Glutamatergic neuron (in vitro differentiated cells): ENCODE measurements at places on chromosomes 2 and 18. TPM values are rescaled to one million over a fixed set of nuclear protein-coding genes. Genes with fewer than 3 reads are reported as not detected.
A peak's percentile ranks its signal among the peaks of the same experiment; 100 is the strongest.

- no peak for DNase-seq
These were observed 1666.9 kb upstream of the CELF4 start for GRCh38 chr18:39232490-39232889.

- no peak for DNase-seq
These were observed 6.3 kb upstream of the SPP2 start for GRCh38 chr2:234044157-234044556.

GRCh38 chr18:42617221-42617620 is 498.3 kb downstream of the RIT2 start:
- DNase-seq: no peak

DNA sequence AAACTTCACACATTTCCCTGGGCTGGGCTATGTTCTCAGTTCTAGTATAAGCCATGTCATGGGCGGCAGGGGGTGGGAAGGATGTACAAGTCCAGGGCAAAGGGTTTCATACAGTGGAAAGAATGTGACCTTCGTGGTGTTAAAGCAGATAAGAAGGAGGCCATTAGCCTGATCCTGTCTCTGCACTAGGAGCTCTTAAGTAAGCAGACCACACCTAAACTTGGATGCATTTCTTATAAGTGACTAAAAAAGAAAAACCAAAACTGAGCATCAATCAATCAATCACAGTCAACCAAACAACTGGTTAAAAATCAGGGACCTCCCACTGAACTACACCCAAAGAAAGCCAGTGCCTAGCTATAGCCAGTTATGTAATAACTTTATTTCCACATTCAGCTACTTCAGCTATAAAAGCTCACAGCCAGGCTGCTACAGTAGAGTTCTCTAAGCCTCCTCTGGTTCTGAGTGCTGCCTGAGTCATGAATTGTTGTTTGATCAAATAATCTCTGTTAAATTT is 46.8 kb upstream of the RIOK3 start:
- DNase-seq: no peak

GRCh38 chr18:58223717-58224424 is 179.8 kb downstream of the NEDD4L start:
- DNase-seq: no peak

DNA sequence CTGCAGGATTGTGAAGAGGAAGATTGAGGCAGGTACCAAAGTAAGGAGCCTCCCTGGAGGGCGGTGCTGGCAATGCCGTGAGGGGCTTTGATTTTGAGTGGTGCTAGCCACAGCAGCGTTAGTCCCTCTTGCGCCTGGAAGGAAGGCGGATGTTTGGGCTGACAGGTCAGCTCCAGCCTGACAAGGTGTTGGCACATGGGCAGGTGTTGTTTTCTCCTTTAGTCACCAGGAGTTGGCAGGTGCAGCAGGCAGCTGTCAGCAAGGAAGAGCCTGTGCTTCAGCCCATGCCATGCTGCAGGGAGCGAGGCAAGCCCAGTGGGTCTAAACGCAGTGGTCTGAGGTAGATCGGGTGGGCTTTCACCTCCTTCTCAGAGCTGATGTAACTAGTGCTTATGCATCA is 8.5 kb downstream of the SEC11C start:
- no peak for DNase-seq

GRCh38 chr18:59932401-59932800 is 32.6 kb downstream of the PMAIP1 start:
- DNase-seq: no peak

DNA sequence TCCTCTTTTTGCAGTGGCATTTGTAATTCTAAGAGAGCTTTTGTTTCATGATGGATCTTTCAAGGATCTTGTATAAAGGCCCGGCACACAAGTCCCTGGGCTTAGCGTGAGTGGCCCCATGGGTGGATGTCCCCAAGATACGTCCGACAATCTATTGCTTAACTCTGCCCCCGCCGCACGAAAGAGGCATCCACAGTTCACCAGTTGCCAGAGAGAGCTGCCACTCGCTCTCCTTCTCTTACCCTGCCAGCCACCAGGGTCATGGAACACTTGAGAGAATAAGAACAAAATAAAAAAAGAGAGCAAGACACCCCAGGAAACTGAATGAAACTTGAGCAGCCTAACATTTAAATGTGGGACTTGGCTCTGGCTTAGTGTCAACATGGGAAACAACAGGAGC is 92.3 kb downstream of the CTAGE1 start:
- no peak for DNase-seq

- no peak for DNase-seq
These were observed 232.7 kb upstream of the MAP2 start for GRCh38 chr2:209191139-209191538.

DNA sequence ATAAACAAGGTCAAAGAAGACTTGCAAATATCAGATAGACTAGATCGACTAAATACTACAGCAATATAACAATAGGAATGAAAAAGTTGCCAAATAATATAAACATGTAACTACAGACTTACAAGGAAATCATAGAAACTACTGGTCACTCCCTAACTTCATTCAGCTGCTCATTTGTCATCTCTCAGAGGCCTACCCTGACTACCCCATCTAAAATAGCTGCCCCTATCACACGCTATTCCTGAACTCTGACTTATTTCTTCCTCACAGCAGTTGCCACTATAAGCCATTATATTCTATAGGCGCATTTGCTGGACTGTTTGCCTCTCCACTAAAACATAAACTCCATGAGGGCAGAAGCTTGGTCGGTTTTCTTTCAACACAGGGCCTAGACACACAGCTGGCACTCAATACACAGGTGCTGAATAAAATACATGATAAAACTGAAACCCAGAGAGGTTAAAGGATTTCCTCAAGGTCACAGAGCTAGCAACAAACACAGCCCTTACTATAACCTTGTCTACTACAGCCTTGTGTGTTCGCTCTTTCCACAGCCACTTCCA is 1.8 kb downstream of the STRN start:
- no peak for DNase-seq

DNA sequence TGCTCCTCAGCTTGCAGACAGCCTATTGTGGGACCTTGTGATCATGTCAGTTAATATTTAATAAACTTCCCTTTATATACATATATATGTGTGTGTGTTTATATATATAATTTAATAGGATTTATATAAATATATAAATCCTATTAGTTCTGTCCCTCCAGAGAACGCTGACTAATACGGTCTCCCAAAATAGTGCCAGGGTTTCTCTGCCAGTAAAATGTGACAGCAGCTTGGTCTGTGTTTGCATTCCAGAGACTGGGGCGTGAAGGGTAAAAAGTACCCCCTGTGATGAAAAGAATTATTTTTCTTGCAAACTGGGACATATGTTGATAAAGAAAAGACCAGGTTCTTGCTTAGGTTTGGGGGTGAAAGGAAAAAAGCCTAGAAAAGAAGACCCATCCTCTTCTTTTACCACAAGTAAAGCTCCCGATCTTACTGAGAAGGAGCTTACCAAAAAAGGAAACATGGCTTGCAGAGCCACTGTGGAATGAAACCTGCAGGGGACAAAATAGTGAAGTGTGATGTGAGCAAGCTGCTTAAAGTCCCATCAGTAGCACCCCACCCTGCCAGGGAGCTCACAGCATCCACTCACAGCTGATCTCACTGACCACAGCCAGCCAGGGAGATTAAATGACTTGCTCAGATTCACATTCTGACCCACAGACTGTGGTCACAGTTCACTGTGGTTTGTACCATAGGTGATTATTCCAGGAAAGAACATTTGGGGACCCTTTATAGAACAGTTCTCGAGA is 110.9 kb upstream of the RMP24 start:
- DNase-seq: no peak

GRCh38 chr2:105828558-105828957 is 83.8 kb downstream of the NCK2 start:
- no peak for DNase-seq

DNA sequence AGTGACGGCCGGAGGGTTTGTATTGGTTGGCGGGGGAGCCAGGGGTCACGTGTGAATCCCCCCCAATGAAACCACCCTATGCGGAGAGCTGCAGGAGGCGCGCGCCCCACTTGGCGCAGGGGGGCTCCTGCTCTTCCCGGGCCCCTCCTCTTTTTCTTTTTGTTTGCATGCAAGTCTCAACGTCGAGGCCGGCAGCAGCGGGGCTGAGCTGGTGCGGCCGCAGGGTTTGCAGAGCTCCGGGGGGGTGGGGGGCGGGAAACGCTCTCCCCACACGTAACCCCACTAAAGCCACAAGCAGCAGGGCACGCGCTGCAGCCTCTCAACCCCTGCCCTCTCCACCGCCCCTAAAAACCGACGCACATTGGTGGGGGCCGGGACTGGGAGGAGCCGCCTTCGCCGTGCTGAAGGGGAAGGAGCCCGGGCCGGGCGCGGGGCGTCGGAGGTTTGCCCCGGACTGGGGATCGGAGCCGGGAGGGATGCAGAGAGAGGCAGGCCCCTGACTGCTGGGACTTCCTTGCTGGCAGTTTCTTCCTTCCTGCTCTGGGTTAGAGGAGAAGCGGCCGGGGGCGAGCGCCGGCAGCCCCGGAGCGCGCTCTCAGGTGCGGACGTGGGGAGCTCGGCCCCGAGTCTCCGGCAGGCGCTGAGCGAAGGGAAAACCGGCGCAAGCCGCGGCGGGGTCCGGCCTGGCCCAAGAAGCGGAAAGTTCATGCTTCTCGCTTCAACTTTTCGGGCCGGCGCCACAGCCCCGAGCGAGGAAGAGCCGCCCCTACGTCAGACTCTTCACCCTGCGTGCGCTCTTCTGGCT is 864 bp downstream of the LBH start:
- peak; percentile 74 for DNase-seq

DNA sequence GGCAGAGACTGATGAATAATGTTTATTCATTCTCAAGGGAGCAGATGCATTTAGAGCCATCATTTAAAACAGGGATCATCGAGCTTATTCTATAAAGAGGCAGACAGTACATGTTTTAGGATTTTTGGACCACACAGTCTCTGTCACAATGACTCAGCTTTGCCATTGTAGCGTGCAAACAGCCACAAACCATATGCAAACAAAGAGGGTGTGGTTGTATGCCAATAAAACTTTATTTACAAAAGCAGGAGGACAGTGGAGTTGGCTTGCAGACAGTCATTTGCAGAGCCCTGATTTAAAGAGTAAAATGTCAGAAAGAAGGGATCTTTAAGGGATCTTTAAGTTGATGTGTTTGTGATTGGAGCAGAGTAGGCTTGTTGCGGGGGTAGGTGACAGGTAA is 51.5 kb downstream of the SMIM21 start:
- no peak for DNase-seq

DNA sequence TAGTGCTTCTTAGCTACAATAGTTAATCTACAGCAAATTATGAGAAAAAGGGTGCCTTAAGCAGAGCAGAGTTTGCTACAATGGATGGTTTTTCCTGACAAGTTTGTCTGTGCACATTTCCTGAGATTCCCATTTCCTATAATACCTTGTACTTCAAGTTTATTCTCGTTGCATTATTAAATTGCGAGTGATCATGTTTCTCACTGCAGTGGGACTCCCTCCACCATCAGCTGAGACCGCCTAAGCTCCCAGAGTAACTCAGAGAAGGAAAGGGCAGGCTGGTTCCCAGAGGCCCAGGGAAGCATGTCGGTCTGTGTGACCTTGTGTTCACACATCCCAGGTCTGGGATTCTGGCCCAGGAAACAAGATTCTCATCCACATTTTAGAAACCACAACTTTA is 162.1 kb downstream of the ARL4C start:
- peak; percentile 40 for DNase-seq

- no peak for DNase-seq
These were observed 12.0 kb downstream of the UGP2 start for GRCh38 chr2:63853527-63854310.

GRCh38 chr2:222566229-222566628 is 89.7 kb downstream of the FARSB start:
- DNase-seq: no peak

DNA sequence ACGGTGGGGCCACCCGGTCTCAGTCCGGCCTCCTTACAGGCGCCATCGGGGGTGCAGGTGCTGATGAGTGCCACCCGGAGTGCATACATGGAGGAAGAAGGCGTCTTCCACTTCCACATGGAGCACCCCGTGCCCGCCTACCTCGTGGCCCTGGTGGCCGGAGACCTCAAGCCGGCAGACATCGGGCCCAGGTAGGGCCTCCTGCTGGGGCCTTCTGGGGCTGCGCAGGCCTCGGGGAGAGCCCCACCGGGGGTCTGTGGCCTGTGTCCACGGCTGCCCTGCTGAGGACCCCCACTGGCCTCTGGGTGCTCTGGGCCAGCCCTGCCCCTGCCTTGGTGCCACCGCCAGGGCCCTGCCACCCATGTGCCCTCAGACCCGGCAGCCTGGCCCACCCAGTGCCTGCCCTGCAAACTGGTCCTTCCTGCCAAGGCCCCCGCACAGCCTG is 4.8 kb downstream of the RNPEPL1 start:
- DNase-seq: no peak

DNA sequence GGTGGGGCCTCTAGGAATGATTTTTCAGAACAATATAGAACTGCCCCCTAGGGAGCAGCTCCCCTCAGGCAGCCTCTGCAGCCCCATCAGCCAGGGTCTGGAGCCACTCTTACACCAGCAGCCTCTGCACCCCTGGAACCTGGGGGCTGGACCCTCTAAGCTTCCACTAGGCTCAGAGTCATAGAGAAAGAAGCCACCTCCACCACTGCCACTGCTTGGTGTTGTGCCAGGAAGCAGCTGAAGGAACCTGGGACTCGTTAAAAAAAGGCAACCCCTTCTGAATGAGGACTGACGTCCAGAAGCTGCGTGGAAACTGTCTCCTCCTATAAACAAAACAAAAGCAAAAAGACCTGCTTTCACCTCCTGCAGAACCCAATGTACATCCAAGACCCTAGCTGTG is 98.1 kb upstream of the HS6ST1 start:
- DNase-seq: no peak

GRCh38 chr2:74525717-74526648 is at the start of gene DQX1:
Gene DQX1 (minus strand): TSS chr2:74526231. CDS start chr2:74525729, 502 bp downstream.
- no peak for DNase-seq

- DNase-seq: no peak
These were observed 33.0 kb upstream of the ACAA2 start for GRCh38 chr18:49846361-49846662.

DNA sequence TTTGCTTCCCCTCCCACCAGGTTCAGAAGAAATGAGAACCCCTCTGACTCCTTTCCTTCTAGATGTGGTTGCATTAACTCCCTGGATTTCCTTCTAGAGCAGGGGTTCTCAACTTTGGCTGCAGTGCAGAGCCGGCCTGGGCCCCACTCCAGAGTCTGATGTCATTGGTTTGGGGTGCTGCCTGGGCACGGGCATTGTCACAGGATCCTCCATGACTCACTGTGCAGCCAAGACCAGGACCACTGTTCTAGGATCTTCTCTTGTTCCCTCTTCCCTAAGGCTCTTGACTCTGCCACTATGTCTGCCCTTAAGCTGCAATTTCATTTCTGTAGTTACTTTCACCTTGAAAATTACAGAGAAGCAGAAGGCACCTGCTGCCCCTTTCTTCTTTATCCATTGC is 31.8 kb downstream of the TBC1D8 start:
- DNase-seq: no peak

DNA sequence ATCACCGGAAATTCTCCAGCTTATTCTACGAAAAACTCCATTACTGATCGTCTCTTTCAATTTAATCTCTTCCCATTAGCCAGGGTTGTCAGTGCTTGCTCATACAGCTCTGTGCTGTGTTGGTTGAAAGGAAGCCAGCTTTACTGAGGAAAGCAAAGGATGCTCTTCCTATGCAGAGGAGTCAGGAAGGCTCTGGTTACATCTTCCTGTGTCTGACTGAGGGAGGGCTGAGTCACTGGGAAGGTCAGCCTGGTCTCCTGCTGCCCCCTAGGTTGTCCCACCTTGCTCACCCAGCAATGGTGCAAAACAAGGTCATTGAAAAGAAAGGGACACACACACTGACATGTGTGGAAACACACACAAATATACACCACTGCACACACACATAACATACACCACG is 975.6 kb downstream of the DCDC2C start:
- no peak for DNase-seq

The POMC gene
- total RNA-seq: 0.29 TPM

The B3GNT2 gene
- 5.7 TPM for total RNA-seq

The VWC2L gene
- 0.15 TPM for total RNA-seq

The SRD5A2 gene
- not detected for total RNA-seq
